ENCODE measurements at places on chromosomes 7 and 10. TPM values are rescaled to one million over a fixed set of nuclear protein-coding genes. Genes with fewer than 3 reads are reported as not detected.

The FFAR4 gene
- not detected for total RNA-seq

DNA sequence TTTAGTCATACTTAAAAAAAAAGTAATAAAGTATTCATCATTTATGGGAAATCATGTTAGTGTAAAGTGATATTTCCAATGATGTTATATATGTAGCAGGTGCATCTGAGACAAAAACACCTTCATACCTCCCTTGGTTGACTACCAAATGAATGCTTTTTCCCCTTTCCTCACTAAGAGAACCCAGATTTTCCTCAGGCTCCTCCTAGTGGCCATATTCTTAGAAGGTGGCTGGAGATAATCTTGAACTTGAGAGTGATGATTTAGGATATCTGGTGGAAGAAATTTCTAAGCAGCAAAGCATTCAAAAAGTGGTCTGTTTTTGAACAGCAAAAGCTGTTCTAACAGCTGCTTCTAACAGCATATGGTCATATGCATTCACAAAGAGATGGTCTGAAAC lies 16.8 kb upstream of the DNAH11 start:
- no peak for DNase-seq

The SPDYE9 gene
- total RNA-seq: not detected

DNA sequence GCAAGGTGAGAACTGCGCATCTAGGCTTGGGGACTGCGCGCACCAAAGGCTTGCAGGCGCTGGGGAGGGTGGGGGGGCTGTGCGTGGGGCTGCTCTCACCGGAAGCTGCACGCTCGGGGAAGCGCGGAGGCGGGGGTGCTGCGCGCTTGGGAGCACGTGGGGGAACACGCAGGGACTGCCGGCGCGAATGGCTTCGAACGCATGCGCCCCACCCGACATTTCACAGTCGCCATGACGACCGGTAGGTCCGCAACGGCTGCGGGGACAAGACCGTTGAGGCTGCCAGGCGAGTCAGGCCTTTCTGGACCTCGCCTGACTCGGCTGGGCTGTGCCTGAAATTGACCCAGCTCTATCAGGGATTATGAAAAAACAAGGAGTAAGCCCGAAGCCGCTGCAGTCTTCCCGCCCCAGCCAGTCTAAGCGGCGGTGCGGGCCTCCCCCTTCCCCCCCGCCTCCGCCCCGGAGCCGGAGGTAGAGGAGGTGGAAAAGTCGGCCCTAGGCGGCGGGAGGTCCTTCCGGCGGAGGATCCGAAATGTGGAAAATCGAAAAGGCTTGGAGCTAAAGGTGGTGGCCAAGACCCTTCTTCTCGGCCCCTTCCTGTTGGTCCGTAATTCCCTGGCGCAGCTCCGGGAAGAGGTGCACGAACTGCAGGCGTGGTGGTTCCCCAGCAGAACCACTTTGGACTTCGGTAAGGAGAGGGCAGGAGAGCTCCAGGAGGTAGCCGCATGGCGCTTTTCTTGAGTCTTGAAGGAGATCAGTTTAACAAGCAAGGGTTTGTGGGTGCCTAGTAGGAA lies 34.9 kb upstream of the STEAP1 start:
- peak; percentile 76 for DNase-seq

The TCERG1L gene
- 1.6 TPM for total RNA-seq

The PRKG1 gene
- 24.2 TPM for total RNA-seq

Measured in occipital lobe (tissue), 3 donors.